NCI-H460 (cell line): ENCODE measurements at places on chromosomes 4 and X. TPM values are rescaled to one million over a fixed set of nuclear protein-coding genes. Genes with fewer than 3 reads are reported as not detected.

The TMSB15A gene
- 0.42 TPM in 1 of 2 replicates, not detected in the other for total RNA-seq

The PDGFC gene
- total RNA-seq, result 17.6 and 20.2 TPM in 2 replicates

The GAGE10 gene
- not detected in 2 replicates for total RNA-seq

The GAGE12J gene
- total RNA-seq, result not detected in 2 replicates

The EGFL6 gene
- not detected in 2 replicates for total RNA-seq

The RNF175 gene
- not detected in 2 replicates for total RNA-seq

The NEUROG2 gene
- total RNA-seq, result not detected in 2 replicates

The SHROOM4 gene
- total RNA-seq, result not detected in 2 replicates

The RBMXL3 gene
- not detected in 2 replicates for total RNA-seq

The HHIP gene
- total RNA-seq, result 0.02 and 0.09 TPM in 2 replicates

The RIPPLY1 gene
- total RNA-seq, result not detected in 2 replicates

The LINC00632 gene
- 45.1 and 48.4 TPM in 2 replicates for total RNA-seq

The HTN1 gene
- total RNA-seq, result not detected in 2 replicates

The EPGN gene
- 146 and 176 TPM in 2 replicates for total RNA-seq

The BEX5 gene
- 1.7 and 3.0 TPM in 2 replicates for total RNA-seq

The SPIN4 gene
- total RNA-seq, result 9.8 and 11.4 TPM in 2 replicates

The MAGIX gene
- 0.89 and 2.4 TPM in 2 replicates for total RNA-seq

The SULT1B1 gene
- under 0.01 TPM in 1 of 2 replicates, not detected in the other for total RNA-seq

The GABRB1 gene
- 0.43 TPM in 1 of 2 replicates, not detected in the other for total RNA-seq

The AMBN gene
- not detected in 2 replicates for total RNA-seq

The ATP5ME gene
- 307 and 342 TPM in 2 replicates for total RNA-seq

The FAAH2 gene
- total RNA-seq, result 0.05 TPM in 1 of 2 replicates, not detected in the other

The NPY2R gene
- total RNA-seq, result not detected in 2 replicates

The FGB gene
- total RNA-seq, result 0.61 and 1.1 TPM in 2 replicates

The PFKFB1 gene
- total RNA-seq, result 0.35 TPM in 1 of 2 replicates, not detected in the other

The SEC24D gene
- 25.6 and 25.8 TPM in 2 replicates for total RNA-seq

The ERAS gene
- total RNA-seq, result 0.10 TPM in 1 of 2 replicates, not detected in the other

The PPP1R2C gene
- total RNA-seq, result not detected in 2 replicates

The DCX gene
- not detected in 2 replicates for total RNA-seq

The RHOH gene
- total RNA-seq, result 3.9 and 7.3 TPM in 2 replicates

The FMR1NB gene
- total RNA-seq, result not detected in 2 replicates

The PCDH10 gene
- not detected in 2 replicates for total RNA-seq

The CXorf65 gene
- total RNA-seq, result not detected in 2 replicates

The SERTM2 gene
- total RNA-seq, result not detected in 2 replicates

The CFI gene
- total RNA-seq, result not detected in 2 replicates

The CSN1S1 gene
- not detected in 2 replicates for total RNA-seq

The APELA gene
- total RNA-seq, result not detected in 2 replicates

The WDFY3 gene
- 25.7 and 31.8 TPM in 2 replicates for total RNA-seq

The TMEM271 gene
- total RNA-seq, result not detected in 2 replicates

The SLC6A14 gene
- not detected in 2 replicates for total RNA-seq

The SSX1 gene
- total RNA-seq, result not detected in 2 replicates

The PRDM5 gene
- total RNA-seq, result 10.0 and 11.9 TPM in 2 replicates

The EXOC1L gene
- total RNA-seq, result not detected in 2 replicates

The ZAR1 gene
- total RNA-seq, result not detected in 2 replicates

The KIF4A gene
- 30.3 and 34.0 TPM in 2 replicates for total RNA-seq

The HUWE1 gene
- total RNA-seq, result 66.4 and 66.5 TPM in 2 replicates

The GRPR gene
- total RNA-seq, result not detected in 2 replicates

The GPR119 gene
- not detected in 2 replicates for total RNA-seq

The CFP gene
- 0.10 TPM in 1 of 2 replicates, not detected in the other for total RNA-seq
